ENCODE measurements at places on chromosomes 3 and 15.
A peak's percentile ranks its signal among the peaks of the same experiment; 100 is the strongest.

GRCh38 chr3:195160257-195160898, 110.6 kb downstream of the XXYLT1 start:
- no peak for DNase-seq

DNA sequence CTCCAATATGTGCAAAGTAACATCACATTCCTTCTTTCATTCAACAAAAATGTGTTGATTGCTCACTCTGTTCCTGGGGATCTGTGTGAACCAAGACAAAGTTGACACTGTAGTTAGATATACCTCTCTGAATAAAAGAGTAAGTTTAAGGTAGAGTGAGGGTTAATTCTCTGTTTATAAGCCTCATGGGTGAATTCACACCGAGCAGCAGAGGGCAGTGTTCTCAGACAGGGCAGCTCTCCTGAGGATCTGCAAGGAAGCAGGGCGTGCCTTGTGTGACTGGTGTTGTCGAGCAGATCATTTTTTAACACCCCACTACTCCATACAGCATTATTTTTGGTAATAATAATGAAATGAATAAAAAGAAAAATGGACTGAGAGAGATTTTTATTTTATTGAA, 34.4 kb downstream of the PAQR9 start:
- no peak for DNase-seq

GRCh38 chr3:94251566-94251965, 188.7 kb downstream of the NSUN3 start:
- no peak for DNase-seq

- DNase-seq: no peak
These were observed 59.6 kb downstream of the PRTG start for GRCh38 chr15:55683376-55683775.

- DNase-seq: no peak
These were observed 167.2 kb downstream of the STXBP5L start for GRCh38 chr3:121075191-121075590.

GRCh38 chr3:27670619-27671018, 51.5 kb downstream of the EOMES start:
- no peak for DNase-seq

DNA sequence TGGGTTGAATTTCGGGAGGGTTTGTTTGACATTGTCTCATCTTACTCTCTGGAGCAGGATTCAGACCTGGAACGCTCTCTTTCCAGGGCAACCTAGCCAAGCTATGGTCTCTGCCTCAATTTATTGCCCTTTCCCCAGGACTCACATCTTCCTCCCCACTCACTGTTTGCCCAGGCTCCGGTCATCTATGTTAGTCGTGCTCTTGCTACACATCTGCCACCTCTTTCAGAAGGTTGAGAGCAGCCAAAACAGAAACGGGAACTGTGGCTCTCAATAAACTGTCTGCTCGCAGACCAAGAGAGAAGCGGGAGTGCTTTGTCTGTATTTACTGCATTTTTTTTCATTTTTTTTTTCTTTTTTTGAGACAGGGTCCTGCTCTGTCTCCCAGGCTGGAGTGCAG, 81.6 kb downstream of the ST6GAL1 start:
- DNase-seq: no peak

- no peak for DNase-seq
These were observed 189.2 kb downstream of the RSL24D1 start for GRCh38 chr15:55007561-55007960.

DNA sequence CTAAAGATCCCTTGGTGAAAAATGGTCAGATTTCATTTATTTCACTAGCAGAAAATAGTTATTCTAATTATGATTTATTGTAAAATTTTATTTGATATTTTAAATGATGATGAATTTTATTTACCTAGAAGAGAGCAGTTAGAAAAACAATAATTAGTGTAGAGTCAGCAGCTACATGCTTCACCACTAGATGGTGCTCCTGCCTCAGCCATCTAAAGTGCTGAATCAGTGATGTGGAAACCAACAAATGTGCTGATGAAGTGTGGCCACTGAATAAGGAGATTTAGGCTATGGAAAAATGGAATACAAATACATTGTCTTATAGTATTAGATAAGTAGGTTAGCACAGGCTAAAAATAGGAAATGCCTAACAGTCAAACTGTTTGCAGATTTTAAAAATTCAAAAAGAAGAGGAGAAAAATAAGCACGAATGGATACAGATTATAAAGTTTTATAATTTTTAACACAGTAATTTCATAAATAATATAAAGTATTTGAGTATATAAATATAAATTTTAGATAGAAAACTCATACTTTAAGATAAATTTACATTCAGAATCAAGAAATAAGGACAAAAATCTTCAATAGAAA, 109.8 kb downstream of the PPP2R3A start:
- DNase-seq: peak; percentile 38

- no peak for DNase-seq
These were observed 42.8 kb downstream of the MAP2K1 start for GRCh38 chr15:66429546-66429945.

GRCh38 chr3:194447161-194447560, 39.6 kb downstream of the ATP13A3 start:
- no peak for DNase-seq

Measured in NCI-H187 (cell line).